Caco-2 (cell line): ENCODE measurements at places on chromosomes 11 and 22. TPM values are rescaled to one million over a fixed set of nuclear protein-coding genes. Genes with fewer than 3 reads are reported as not detected.

DNA sequence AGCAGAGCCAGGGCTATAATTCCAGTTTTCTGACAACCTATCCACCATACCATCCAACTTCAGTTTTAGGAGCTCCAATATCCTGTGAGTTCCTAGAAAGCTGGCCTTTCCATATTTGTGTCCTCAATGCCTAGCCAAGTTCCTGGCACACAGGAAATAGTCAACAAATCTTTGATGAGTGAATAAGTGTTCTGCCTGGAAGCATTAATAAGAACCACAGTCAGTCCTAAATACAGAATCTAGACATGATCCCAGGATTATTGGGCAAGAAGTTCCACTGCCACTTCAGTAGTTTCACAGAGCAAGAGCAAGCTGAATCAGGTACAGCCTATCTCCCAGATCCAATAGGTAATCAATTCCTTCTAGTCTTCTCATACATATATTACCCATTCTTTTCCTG lies 942.0 kb downstream of the DLG2 start:
- DNase-seq, result no peak

- DNase-seq, result no peak
These were observed 14.3 kb downstream of the PLAAT5 start for GRCh38 chr11:63476618-63477017.

- no peak for DNase-seq
These were observed 1330.6 kb downstream of the BRD1 start for GRCh38 chr22:48496987-48497650.

DNA sequence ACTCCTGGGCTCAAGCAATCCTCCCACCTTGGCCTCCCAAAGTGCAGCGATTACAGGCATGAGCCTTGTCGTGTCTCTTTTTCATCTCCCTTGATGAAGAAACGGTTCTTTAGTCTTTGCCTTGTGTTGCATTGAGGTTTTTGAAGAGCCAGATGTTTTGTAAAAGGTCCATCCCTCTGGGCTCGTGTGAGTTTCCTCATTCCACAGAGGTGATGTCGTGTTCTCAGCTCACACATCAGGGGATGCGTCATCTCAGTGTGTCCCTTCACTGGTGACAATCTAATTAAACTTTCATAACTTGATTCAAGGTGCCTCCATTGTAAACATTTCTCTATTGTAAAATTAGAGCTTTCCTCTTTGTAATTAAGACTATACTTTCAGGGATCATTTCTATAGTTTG lies 29.7 kb upstream of the TEF start:
- peak; percentile 42 for DNase-seq

GRCh38 chr11:67640021-67640757 lies 626 bp upstream of the TBX10 start:
- peak; percentile 87 for DNase-seq

GRCh38 chr11:73974604-73975478 lies 7.8 kb downstream of the UCP2 start:
- DNase-seq, result no peak

- no peak for DNase-seq
These were observed 28.1 kb upstream of the KLHL35 start for GRCh38 chr11:75461151-75461550.

Gene CST6
- total RNA-seq, result not detected in 2 replicates

- no peak for DNase-seq
These were observed 7.8 kb upstream of the MYBPC3 start for GRCh38 chr11:47360341-47360740.

Gene FAM227A
- total RNA-seq, result 0.73 and 2.2 TPM in 2 replicates

DNA sequence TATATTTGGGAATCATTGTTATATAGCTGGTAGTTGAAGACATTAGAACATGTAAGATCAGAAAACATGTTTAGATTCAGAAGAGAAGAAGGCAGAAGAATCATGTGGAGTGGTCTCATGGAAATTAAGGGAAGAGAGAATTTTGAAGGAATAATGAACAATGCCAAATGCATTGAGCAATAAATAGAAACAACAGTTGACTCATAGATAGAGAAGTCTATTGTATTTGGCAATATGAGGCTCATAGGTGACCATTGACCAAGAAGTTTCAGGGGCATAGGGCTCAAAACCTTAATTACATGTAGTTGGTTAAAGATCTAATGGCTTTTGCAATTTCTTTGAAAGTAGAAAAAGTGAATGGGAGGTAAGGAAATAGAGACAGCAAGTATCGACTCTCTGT lies 123.9 kb downstream of the PAX6 start:
- no peak for DNase-seq

- DNase-seq, result peak; percentile 42
These were observed 13.7 kb downstream of the APBB1 start for GRCh38 chr11:6405052-6405667.

DNA sequence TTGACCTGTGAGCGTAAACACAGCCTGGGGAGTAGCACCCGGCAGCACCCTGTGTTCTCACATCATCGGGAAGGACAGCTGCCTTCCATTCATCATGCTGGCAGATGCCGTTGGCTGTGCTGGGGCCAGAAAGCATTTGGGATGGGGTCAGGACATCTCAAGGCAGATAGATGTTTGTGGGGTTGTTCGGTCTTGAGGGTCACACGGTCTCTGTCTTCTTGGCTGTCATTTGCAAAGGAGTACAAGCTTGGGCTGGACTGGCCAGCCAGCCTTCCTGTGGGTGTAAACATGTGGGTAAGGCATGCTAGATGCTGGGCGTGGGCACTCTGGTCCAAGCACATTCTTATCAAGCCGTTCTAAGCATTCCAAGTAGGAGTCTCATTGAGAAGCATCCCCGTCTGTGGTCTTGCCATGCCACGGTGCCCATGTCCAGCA lies 81.4 kb downstream of the TBC1D22A start:
- no peak for DNase-seq

Gene OR4A16
- not detected in 2 replicates for total RNA-seq

Gene PKP3
- total RNA-seq, result 143 and 149 TPM in 2 replicates

DNA sequence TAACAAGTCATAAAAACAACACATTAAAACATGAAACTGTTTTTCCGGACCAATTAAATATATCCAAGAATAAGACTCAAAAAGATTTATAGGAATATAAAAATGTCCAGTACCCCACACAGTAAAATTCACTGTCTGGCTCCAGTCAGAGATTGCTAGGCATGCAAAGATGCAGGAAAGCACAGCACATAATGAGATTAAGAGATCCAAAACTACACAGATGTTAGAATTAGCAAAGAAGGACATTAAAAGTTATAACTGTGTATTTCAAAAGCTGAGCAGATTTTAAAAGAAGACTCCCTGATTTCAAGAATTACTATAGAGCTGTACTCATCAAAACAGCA lies 13.6 kb downstream of the LRRC75B start:
- DNase-seq, result no peak

Gene SELENOH
- 174 and 175 TPM in 2 replicates for total RNA-seq

- DNase-seq, result no peak
These were observed 109.0 kb upstream of the APOA1 start for GRCh38 chr11:116946414-116946813.

- no peak for DNase-seq
These were observed 359.5 kb downstream of the INSC start for GRCh38 chr11:15473954-15474837.

DNA sequence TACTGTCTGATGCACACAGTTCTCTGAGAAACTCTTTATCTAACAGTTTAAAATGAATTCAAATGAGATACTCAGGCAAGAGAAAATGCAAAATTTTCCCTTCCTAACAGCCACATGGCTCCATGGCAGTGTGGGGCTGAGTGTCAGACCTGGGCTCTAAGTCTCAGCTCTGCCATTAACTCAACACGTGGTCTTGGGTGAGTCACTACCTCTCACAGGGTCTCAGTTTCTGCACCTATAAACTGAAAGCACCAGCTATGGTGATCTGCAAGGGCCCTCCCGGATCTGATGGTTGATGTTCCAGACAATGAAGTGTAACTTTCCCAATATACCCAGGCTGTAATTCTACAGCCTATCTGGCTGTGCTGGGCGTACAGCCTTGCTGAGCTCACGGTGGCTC lies 70.5 kb downstream of the KCNC1 start:
- DNase-seq, result no peak

DNA sequence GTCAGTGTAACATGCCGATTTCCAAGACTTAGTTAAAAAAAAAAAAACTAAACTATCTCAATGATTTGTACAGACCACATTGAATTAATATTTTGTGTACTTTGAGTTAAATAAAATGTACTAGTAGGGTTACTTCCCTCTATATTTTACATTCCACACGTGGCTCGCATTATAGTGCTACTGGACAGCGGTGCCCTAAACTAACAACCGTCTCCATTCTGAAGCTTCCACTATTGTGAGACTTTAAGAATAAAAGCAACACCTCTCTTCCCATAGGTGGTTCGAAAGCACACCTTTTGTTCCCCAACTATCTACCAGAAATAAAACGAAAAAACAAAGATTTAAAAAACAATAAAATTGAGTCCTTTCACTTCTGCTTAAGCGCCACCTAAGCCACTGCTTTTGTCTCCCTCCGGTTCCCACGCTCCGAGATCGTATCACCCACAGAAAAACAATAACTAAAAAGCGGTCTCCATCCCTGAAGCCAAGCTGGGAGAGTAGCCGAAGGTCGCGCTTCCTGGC lies 380 bp upstream of the TTC17 start:
- DNase-seq, result no peak

Gene RHOD
- 14.2 and 17.1 TPM in 2 replicates for total RNA-seq

- DNase-seq, result no peak
These were observed 16.5 kb downstream of the MIF start for GRCh38 chr22:23910496-23911190.

DNA sequence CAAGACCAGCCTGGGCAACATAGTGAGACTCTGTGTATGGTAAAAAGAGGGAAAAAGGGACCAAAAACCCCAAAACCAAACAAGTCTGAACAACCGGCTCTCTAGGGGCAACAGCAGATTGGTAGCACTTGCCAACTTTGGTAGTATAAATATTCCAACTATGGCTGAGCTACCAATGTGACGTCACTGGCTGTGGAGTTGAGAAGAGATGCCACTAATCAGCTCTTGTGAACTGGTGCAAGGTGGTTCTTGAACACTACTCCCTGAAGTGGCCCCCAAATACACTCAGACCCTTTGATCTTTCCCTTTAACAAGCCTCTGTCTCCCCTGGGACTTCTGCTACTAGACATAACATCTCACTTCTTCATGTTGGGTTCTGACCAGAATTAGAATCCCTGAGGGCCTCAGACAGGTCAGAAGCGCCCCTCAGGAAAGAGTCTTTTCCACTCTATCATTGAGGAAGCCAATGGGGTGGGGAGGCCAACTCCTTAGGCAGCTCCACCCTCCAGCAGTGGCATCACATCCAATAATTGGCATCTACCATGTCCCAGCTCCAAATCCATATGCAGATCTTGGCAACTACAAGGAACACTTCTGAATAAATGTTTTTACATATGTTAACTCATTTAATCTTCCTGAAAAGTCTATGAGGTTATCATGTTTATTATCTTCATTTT lies 49.2 kb downstream of the RPL27A start:
- no peak for DNase-seq

- DNase-seq, result no peak
These were observed 34.7 kb downstream of the DDIAS start for GRCh38 chr11:82936261-82936660.

DNA sequence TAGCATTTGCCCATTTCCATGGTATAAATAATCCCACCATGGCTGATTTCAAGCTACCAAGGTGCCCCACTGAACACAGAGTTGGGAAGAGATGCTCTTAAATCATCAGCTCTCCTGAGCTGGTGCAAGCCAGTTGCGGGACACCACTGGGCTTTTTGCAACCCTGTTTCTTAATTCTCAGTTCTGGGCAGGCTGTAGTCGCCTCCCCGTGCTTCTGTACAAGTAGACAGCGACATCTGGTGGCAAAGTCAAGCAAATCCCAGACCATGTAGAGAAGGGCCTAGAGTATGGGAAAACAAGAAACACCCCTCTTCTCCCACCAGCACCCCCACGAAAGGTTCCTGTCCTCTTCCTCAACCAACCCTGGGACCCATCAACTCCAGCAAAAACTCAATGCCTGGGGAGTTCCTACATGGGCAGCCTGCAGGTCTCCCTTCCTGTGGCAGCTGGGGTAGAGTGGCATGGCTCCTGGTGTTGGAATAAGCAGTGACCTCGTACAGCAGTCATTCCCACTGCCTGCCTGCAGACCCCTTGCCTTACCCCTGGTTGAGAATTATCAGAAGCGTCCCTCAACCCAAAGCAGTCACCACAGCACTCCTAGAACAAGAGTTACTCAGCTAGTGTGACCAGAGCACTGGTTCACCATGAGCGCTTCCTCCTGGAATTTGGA lies 68.4 kb downstream of the IGLL5 start:
- DNase-seq, result peak; percentile 65

Gene MS4A6A
- total RNA-seq, result not detected in 2 replicates

Gene GVQW3
- total RNA-seq, result 13.0 and 15.8 TPM in 2 replicates

Gene OR10A2
- total RNA-seq, result not detected in 2 replicates

- no peak for DNase-seq
These were observed 13.7 kb downstream of the ARAP1 start for GRCh38 chr11:72738199-72739141.

Gene LMO2
- 0.29 TPM in 1 of 2 replicates, not detected in the other for total RNA-seq

Gene EFCAB6
- total RNA-seq, result not detected in 2 replicates

DNA sequence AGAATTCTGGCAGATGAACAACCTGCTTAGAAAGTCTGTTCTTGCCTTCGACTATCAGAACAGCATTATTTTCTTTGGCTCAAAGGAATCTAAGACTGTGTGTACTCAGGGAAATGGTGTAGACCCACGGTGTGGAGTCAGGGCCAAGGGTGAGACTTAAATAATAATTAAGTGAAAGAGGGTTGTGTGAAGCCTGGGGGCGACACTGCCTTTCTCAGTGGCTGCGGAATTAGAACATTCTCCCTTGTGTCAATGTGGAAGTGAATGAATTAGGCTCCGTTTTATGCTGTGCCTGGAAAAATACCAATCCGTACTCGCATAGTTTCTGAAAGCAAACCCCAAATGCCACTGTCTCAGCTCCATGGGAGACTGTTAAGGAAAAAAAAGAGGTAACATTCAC lies 50.7 kb downstream of the NAV2 start:
- DNase-seq, result no peak

- DNase-seq, result no peak
These were observed 182.0 kb upstream of the ARHGAP20 start for GRCh38 chr11:110894224-110894623.

GRCh38 chr11:118694771-118695170 lies 15.3 kb upstream of the TREH start:
- no peak for DNase-seq
